Fibroblast of skin of scalp (primary cell): ENCODE measurements at places on chromosomes 7 and 10.

GRCh38 chr7:68573271-68574005, 1024.8 kb upstream of the AUTS2 start:
- DNase-seq, result no peak

DNA sequence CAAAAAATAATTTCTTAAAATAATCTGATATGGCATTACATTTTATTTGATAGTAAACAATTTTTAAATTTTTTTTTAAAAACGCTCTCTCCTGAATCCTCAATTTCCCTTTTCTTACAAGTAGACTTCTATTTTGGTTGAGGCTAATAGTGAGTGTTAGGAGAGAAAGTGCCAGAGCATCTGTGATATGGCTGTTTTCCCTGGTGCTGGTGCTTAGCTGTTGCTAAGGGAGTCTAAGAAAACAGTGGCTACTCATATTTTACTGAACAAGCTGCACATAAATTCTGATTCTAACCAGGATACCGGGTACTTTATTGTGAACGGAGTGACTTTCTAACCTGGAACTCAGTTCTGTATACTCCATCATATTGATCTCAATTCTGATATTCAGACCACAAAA, 311.1 kb upstream of the KIAA1217 start:
- no peak for DNase-seq

- peak; percentile 98 for DNase-seq
Observed at GRCh38 chr7:19404912-19405329, 259.7 kb upstream of the FERD3L start.

DNA sequence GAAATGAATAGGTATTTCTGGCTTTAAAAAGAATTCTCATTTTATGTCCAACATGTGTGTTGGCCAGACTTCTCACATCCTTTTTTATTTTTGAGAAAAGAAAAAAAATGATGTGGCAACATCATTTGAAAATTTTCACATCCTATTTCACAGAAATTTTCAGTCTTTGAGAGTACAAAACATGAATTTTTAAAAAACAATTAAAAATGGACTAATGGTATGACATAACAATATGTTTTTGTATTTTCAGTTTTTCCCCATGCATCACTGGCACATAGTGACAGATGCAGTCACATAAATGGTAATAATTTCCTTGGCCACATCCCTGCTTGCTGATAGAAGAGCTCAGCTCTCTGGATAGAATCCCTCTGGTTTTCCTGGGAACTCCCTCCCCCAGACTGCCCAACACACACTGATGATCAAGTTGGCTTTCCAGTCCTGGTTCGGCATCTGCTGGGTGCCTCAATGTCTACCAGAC, 188.5 kb upstream of the AGR3 start:
- DNase-seq, result no peak

DNA sequence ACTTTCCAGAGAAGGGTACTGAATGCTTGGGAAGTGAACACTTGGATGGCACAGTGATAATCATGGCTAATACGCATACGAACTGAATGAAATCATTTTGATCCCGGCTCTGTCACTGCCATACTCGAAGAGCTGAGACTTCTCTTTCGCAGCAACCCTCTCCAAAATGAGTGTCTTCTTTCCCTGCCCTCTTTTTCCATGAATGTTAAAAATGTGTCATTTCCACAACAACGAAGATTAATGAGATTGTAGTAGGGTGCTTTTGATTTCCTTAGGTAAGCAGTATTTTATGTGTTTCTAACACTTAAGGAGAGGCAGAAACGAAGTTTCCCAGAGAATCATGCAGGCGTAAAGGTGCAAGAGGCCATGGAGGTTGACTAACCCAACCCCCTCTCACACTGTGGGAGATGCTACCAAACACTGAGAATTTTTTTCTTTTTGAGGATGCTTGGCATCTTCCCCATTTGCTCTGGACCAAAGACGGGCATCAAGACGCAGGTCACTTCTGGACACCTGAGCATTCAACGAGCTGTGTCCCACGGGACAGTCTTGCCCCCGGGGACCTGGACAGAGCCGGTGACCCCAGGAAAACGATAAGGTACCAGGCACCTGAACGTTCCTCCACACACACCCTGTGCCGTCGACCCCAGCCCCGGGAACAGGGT, 823 bp downstream of the COPG2 start:
- no peak for DNase-seq
